EL (cell line): ENCODE measurements at places on chromosomes 12 and 14.

DNA sequence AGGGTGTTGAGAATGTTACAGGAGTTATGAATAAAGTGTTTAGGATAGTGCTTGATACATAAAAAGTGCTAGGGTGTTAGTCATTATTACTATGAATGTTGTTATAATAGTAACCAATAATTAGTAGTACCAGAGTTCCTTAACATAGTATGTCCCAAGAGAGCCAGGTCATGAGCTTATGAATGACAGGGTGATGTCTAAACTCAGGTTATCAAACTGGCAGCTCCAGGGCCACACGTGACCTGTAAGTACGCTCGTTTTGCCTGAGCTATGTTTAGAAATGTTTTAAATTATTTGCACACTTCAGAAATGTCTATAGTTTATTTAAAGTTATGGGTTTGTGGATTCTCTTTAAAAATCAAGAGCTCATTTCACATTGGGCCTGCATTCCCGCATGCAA, 14.1 kb upstream of the GRIP1 start:
- DNase-seq: no peak

GRCh38 chr14:93999573-93999972, 2.5 kb downstream of the CCDC197 start:
- DNase-seq: no peak

DNA sequence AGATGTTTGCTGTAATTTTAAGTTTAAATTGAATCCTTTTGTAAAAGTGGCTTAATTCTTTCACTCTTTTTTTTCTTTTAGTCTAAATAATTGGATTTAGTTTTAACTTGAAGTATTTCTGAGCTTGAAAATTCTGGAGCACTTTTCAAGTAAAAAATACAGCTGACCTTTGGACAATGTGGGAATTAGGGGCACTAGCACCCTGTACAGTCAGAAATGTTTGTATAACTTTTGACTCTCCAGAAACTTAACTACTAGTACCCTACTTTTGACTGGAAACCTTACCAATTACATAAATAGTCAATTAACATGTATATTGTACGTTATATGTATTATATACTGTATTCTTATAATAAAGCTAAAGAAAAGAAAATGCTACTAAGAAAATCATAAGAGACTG, 7.8 kb downstream of the KTN1 start:
- DNase-seq: no peak

DNA sequence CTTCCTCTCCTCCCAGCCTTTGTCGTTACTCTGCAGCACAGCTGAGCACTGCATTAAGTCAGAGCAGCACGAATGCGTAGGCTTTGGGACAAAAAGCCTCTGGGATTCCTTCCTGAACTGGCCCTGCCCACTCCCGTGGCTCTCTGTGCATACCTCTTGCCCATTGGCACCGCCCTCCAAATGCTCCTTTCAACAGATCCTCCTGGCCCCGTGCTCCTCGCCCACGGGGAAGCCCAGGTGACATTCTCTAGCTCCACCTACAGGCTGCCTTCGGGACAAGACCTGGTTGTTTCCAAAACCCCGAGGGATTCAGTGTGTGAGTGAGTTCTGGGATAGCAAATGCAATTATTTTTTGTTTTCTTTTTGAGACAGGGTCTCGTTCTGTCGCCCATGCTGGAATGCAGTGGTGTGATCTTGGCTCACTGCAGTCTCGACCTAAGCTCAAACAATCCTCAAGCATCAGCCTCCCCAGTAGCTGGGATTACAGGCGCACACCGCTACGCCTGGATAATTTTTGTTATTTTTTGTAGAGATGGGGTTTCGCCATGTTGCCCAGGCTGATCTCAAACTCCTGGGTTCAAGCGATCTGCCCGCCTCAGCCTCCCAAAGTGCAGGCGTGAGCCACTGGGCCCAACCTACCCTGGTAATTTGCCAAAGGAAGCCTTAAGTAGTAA, 17.9 kb upstream of the TDRD9 start:
- peak; percentile 77 for DNase-seq

- no peak for DNase-seq
These were observed 92.8 kb downstream of the OTOGL start for GRCh38 chr12:80192087-80192486.

GRCh38 chr14:69955855-69956845, 76.9 kb downstream of the SMOC1 start:
- DNase-seq: no peak

GRCh38 chr12:66665435-66665985, 13.4 kb downstream of the GRIP1 start:
- peak; percentile 31 for DNase-seq

DNA sequence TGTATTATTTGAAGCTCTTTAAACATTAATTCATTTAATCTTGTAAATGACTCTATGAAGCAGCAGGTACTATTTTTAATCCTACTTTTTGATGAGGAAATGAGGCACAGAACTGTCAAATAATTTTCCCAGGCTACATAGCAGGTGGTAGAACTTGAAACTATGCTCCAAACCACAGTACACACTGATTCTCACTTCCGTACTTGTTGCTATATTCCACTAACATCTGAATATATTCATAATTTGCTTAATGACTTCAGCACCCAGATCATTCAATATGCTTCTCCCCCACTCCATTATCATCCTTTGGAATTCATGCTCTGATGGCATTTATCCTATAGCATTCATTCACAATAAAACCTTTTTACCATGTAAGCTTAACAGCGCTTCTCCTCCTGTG, 4.9 kb downstream of the ERGIC2 start:
- no peak for DNase-seq

GRCh38 chr12:13451776-13452175, 255.2 kb downstream of the EMP1 start:
- DNase-seq: no peak

GRCh38 chr14:29465095-29465494, 462.6 kb downstream of the PRKD1 start:
- DNase-seq: no peak
